ENCODE measurements at places on chromosomes 12 and 14.

- peak; percentile 40 for DNase-seq
Measured at GRCh38 chr12:99619389-99620158, 28.0 kb upstream of the GARIN6 start.

GRCh38 chr12:108080363-108080762 lies 48.7 kb upstream of the WSCD2 start:
- no peak for DNase-seq

GRCh38 chr12:109369831-109370230 lies 22.1 kb downstream of the MYO1H start:
- DNase-seq = no peak

- DNase-seq = no peak
Measured at GRCh38 chr12:89695830-89696229, 12.8 kb downstream of the ATP2B1 start.

DNA sequence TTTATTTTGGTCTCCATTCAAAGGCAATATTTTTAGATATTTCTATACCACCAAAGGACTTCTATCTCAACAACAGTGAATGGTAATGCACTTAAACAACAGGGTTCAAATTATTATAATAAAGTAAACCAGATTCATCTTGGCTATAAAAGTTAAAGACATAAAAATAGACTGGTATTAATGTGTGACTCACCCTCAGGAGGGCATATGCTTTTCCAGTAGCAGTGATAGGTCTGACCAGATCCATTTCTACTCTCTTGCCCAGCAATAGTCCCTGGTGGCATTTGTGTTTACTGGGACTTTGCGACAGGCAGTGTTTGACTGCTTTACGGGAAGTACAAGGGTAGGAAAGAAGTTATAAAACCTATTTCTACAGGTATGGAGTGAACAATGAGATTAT lies 353.2 kb upstream of the ATP2B1 start:
- DNase-seq = peak; percentile 45

- peak; percentile 83 for DNase-seq
Measured at GRCh38 chr12:62537551-62537950, 70.9 kb downstream of the MON2 start.

- no peak for DNase-seq
Measured at GRCh38 chr12:93300611-93301021, 77.1 kb upstream of the NUDT4 start.

GRCh38 chr14:96077983-96078624 lies 38.9 kb downstream of the C14orf132 start:
- no peak for DNase-seq

DNA sequence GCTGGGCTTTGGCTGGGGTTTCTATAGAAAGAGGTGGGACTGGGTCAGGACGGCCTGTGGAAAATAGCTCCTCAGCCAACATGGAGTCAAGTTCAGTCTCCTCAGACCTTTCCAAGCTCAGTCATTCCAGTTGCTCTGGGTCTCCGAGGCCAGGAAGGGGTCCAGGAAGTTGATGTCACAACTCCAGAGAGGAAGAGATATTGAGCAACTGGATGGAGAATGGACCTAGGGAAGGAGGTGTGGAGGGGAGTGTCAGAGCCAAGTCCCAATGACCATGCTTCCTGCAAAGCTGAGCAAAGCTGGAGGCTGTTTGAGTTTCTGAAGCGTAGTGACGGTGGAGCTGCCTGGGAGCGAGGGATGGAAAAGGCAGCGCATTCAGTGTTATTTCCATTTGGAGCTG lies 86.1 kb downstream of the SLC24A4 start:
- DNase-seq = no peak

- DNase-seq = no peak
Measured at GRCh38 chr14:35430459-35431199, 26.1 kb upstream of the NFKBIA start.

DNA sequence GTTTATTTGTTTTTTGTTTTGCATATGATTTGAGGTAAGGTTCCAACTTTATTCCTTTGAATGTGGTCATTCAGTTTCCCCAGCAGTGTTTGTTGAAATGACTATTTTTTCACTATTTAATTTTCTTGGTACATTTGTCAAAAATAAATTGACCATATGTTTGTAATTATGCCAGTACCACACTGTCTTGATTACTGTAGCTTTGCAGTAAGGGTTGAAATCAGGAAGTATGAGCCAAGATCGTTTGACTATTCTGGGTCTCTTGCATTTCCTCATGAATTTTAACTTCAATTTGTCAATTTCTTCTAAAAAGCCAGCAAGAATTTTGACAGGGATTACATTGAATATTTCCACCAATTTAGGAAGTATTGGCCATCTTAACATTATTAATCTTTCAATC lies 199.3 kb upstream of the PPFIA2 start:
- DNase-seq = no peak

- no peak for DNase-seq
Measured at GRCh38 chr14:67773844-67774377, 42.5 kb downstream of the ZFYVE26 start.

DNA sequence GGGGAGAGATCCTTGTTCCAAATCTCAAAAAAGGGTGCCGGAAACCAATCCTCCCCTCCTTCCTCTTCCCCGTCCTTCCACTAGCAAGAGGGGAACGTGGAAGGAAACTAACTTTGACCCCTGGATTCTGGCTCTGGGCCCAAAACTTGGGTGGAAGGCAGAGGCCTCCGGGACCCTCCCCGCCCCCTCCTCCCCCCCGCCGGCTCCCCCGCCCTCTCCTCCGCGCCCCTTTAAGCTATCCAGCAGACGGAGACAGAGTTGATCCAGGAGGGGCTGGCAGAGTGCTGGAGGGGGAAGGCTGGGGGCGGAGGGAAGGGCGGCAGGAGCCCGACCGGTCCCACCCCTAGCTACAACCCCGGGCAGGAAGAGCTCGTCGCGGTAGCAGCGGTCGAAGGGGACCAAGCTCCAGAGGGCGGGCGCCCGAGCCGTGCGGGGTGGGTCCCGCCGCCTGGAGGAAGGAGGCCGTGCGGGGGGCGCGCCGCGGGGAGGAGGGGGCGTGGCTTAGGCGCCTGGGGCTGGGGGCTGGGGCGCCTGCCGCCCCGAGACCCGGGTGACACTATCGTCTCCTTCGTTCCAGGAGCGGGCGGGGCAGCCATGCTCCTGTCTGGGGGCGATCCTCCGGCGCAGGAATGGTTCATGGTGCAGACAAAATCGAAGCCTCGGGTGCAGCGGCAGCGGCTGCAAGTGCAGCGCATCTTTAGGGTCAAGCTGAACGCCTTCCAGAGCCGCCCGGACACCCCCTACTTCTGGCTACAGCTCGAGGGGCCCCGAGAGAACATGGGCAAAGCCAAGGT lies at the start of gene NYNRIN:
NYNRIN (plus strand) TSS at position 351 of the 794 bp plus-strand sequence; CDS start at position 595, 244 bp downstream.
- peak; percentile 24 for DNase-seq

DNA sequence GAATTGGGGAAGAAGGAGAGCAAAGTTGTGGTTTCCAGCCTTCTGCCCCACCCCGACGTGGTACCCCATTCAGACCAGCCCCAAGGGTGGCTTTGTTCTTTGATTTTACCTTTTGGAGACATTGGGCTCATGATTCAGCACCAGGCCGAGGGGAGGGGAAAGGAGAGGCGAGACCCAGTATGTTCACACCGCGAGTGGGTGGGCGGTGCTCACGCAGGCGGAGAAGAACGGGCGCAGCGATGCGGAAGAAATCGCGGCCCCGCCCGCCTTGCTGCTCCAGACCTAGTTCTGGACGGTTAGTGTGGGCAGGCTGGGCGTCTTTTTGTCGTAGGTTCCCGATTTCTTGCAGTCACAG lies 963 bp downstream of the ATL1 start:
- DNase-seq = peak; percentile 48

GRCh38 chr12:109549613-109550270 lies 23.6 kb downstream of the MMAB start:
- no peak for DNase-seq

GRCh38 chr12:27624586-27624985 lies 71.7 kb upstream of the REP15 start:
- no peak for DNase-seq

- no peak for DNase-seq
Measured at GRCh38 chr14:35932136-35932535, 106.0 kb downstream of the BRMS1L start.

DNA sequence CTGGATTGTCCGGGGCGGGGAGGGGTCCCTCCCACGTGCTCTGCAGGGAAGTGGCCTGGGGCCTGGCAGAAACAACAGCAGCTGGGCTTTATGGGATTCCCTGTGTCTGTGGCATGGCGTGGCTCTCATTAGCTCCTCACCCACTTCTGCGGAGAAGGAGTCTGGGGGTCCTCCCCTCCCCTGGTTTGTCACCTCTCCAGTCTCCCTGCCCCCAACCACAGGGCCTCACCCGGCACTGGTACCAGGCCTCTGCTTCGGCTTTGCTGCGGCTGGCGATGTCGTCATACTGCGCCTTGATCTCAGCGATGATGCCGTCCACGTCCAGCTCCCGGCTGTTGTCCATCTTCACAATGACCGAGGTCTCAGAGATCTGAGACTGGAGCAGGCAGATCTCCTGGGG lies 6.4 kb downstream of the KRT82 start:
- no peak for DNase-seq

GRCh38 chr14:36684946-36685345 lies 23.3 kb downstream of the PAX9 start:
- DNase-seq = no peak

- DNase-seq = no peak
Measured at GRCh38 chr12:127143020-127143419, 1124.0 kb upstream of the TMEM132C start.

DNA sequence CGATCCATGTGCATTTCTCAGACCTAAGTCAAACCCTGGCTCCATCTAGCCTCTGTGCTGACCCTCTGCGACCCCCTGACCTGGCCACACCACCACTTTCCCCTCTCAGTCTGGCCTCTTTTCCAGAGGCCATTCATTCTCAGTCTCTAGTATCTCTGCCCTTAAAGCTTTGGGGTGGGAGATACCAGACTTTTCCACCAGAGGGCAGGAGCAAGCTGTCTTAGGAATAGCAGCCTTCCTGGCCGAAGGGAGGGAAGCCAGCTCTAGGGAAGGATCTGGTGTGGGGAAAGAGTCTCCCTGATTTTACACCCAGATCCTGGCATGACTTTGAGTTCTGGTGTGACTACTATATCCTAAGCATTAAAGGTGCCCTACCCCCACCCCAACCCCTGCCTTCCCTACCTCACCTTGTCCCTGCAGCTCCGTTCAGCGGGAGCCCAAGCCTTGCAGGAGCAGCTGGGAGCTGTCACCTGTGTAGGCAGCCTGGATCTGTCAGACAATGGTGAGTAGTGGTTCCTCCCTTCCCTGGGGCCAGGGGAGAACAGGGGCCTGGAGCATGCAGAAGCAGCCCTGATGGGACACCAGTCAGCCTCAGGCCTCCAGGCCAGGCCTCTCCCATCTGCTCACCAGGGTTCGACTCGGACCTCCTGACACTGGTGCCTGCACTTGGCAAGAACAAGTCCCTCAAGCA lies 6.6 kb downstream of the CARMIL3 start:
- DNase-seq = peak; percentile 71

DNA sequence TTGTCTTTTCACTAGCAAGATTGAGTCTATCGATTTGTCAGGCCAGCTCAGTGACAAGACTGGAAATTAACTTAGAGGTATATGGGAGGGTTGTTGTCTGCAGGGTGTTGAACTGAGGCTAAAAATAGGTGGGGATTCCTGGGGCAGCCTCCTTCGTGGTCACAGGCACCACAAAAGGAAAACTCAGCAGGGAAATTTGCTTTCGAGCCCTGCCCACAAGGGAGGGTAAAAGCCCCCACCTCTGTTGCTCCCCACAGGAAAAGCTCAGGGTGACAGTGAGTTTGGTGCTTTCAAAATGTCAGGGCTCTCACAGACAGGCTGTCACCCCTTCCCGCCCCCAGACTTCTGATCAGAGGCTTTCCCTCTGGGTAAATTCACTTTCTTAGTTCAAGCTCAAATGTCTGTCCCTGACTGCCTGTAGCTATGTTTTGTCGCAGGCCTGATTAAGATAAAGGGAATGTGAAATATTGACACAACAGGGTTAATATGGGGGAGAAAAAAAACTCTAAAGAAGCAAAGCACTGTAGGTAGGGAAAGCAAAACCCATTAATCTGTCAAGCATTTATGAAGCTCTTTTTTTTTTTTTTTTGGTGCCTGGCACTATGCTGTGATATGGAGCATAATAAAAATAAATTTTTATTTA lies 11.7 kb upstream of the NFKBIA start:
- DNase-seq = no peak

GRCh38 chr14:24858052-24858451 lies 191.9 kb downstream of the STXBP6 start:
- DNase-seq = no peak

- no peak for DNase-seq
Measured at GRCh38 chr12:2355198-2355597, 302.4 kb downstream of the CACNA1C start.

DNA sequence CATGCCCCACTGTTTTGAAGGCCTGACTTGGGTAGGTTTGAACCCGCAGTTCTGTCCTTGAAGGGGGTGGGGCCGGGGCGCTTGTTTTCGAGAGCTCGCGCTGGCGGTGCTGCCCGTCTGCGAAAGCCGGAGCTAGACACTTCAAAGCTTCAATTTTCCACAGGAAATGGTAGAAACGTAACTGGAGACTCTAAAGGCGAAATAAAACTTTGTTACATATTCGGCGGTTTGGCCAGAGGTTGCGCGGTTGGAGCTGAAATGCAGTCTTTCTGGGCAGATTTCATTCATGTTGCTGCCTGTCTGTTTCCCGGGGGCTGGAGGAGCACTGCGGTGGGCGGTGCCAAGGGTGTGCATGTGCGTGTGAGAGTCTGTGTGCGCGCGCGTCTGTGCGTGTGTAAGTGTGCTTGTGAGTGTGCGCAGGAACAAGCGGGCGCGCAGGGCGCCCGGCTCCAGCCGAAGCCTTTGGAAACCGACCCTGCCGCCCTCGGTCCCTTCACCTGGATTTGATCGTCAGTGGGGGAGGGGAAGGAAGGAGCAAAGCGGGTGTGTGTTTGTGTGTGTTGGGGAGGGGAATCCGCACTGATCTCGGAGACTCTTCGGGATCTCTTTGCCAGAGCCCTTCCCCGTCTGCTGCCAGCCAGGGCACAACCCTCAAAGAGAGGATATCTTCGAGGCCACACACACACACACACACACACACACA lies 227.7 kb upstream of the CRY1 start:
- DNase-seq = peak; percentile 74

DNA sequence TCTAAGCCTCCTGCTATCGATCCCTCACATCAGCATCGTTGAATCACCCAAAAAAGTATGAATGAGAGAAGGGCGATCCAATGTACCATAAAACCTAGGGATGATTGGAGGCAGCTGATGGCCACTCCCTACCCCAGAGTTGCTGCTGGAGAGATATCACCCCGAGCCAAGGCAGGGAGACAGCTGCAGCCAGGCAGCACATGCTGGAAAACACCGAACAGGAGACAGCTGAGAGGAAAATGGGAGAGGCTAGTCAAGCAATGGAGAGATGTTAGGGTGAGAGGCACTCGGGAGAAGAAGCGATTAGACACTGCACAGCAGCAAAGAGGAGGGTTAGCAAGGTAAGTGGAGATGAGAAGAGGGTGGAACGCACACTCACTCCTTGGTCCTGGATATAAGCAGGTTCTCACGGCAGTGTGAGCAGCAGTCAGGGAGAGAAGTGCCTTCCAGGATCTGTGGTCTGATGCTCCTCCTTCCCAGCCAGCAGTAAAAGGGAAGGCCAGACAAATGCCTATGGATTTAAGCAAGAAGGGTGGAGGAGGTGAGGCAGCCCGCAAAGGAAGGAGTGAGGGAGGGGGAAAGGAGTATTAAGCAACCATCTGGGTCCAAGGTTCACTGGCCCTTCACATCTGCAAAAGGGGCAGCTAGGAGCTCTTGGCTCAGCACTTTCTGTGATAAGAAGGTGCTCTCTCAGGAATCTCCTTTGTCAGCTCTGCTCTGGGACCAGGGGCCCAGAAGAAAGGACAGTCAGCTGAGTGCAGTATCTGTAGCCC lies at the start of gene SLC7A7:
SLC7A7 (minus strand) TSS at position 495 of the 773 bp plus-strand sequence. CDS start 2,037 bp downstream, outside the sequence.
- no peak for DNase-seq

All from astrocyte of the spinal cord (primary cell).